ENCODE measurements at places on chromosomes 4 and X.

- no peak for DNase-seq
Measured at GRCh38 chr4:42078184-42078801, 74.2 kb downstream of the BEND4 start.

- no peak for DNase-seq
Measured at GRCh38 chr4:36211084-36211483, 33.2 kb downstream of the ARAP2 start.

GRCh38 chr4:22794732-22795131, 102.0 kb downstream of the GBA3 start:
- no peak for DNase-seq

DNA sequence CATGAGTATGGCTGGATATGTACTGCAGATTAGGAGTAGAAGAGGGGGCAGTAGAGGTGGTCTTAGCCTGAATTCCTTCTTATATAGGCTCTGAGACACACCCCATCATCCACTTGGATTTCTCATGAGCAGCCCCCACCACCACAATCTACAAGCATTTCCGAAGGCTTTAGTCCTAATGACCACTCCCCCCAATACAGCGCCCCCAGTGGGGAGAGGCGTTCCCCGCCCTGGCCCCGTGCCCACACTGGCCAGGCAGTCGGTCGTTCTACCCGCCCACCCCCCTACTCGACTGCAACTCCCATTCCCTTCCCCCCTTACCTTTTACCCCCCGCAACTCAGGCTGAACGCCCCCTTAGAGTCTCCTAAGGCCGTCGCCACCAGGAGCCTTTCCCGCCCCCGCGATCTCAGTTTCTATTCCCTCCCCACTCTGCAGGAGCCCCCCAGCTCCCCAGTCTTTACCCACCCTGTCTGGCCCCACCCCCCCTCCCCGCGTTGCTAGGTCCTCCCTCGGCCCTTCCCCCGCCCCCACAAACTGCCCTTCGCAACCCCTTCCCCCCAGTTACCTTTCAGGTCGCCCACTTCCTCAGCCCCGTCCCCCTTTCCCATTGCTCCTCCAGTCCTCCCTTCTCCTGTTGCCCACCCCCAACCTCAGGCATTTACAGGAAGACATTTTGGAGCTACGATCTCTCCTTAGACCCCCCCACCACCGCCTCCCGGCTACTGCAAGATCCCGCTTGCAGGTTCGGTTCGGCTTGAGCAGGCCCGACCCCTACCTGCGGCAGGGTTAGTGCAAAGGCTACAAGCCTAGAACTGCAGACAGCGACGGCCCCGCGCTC, 468 bp downstream of the ZMYM3 start:
- peak; percentile 22 for DNase-seq

DNA sequence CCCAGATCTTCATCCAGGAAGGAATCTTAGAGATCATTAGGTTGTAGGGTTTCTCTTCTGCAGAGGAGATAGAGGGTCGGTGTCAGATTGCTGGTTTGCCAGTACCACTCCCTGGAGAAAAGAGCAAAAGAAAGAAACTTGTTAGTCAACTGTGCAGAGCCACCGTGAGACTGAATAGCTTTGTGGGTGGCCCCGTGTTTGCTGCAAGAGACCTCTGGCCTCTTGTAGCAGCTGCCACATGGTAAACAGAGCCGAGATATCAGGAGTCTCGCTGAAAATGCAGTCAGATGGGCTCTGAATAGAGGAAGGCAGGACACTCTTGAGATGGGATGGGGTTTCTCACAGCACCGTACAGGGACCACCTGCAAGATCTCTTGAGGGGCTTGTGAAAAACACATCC, 149.7 kb downstream of the PTTG2 start:
- DNase-seq = no peak

DNA sequence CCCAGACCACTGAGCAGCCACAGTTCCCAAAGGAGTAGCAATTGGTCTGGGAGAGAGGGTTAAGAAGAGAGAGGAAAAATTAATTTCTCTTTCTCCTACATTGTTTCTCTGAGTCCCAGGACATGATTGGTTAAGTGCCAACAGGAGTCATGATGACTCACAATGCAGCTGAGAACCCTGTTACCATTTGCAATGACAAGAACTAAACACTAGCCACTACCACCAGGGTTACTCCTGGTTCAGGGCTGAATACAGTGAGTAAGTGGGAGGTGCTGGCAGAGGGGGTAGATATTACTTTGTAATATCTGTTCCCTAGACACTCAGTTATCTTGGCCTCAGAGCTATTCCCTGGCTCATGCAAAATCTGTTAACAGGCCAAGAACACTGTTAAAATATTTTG, 18.0 kb downstream of the ETDC start:
- no peak for DNase-seq

- no peak for DNase-seq
Measured at GRCh38 chr4:137881641-137882040, 349.3 kb upstream of the PCDH18 start.

DNA sequence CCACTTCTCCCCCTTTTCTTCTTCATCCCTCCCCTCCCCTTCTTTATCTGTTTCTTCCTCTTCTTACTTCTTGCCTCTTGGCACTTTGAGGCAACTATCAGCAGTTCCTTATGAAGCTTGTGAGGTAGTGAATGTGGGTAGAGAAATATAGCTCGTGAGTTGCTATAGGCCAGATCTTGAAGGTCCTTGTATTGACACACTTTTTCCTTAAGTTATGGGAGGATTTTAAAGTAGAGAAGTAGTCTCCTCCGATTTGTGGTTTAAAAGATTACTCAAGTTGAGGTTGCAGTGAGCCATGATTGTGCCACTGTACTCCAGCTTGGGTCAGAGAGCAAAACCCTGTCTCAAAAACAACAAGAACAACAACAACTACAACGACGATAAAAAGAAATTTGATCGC, 3.4 kb upstream of the RRAGB start:
- DNase-seq = no peak

- no peak for DNase-seq
Measured at GRCh38 chrX:21698272-21698671, 40.1 kb upstream of the KLHL34 start.

GRCh38 chr4:44354172-44354571, 94.4 kb downstream of the KCTD8 start:
- no peak for DNase-seq

DNA sequence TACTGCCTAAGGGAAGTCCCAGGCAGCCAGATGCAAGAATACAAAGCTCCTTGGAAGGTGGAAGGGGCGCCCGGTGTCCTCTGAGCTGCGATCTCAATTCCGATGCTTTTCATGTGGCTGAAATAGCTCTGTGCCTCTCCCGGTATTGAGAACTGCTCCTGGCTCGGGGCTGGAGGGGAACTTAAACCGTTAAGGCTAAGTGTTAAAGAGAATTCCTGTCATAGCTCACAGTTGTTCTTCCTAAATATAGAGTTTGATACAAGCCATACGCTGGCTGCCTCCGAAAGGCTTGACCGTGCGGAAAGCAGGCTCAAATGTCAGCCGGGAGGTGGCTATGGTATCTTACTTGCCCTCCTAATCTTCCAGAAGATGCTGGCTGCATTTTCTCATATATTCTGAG, at the start of gene SMPX:
Gene SMPX (minus strand): TSS at position 157 of the 400 bp plus-strand sequence. CDS start 3,826 bp downstream, outside the sequence.
- DNase-seq = no peak

- DNase-seq = no peak
Measured at GRCh38 chr4:107164962-107165475, 128.9 kb upstream of the DKK2 start.

- no peak for DNase-seq
Measured at GRCh38 chr4:90126805-90127204, 389 bp upstream of the CCSER1 start.

DNA sequence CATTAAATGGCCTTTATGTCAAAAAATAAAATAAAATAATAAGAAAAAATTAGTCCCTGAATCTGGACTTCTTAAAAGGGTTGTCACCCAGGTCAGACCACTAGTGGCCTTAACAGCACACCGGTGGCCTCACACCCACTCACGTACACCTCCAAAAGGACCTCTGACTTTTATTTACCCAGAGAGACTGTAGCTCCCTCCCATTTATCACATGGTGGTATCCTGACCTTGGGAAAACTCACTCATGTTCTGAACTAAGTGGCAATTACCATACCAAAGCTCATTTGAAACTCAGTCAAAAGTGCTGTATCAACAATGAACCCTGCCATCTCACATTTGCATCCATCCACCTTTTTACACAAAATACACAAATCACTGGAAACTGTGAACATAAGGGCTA, 53.1 kb upstream of the MAP3K15 start:
- no peak for DNase-seq

GRCh38 chrX:110745288-110745687, 50.3 kb downstream of the CHRDL1 start:
- no peak for DNase-seq

- peak; percentile 60 for DNase-seq
Measured at GRCh38 chrX:104136241-104137019, 20.4 kb downstream of the SLC25A53 start.

- no peak for DNase-seq
Measured at GRCh38 chr4:122045533-122045932, 93.7 kb upstream of the TRPC3 start.

DNA sequence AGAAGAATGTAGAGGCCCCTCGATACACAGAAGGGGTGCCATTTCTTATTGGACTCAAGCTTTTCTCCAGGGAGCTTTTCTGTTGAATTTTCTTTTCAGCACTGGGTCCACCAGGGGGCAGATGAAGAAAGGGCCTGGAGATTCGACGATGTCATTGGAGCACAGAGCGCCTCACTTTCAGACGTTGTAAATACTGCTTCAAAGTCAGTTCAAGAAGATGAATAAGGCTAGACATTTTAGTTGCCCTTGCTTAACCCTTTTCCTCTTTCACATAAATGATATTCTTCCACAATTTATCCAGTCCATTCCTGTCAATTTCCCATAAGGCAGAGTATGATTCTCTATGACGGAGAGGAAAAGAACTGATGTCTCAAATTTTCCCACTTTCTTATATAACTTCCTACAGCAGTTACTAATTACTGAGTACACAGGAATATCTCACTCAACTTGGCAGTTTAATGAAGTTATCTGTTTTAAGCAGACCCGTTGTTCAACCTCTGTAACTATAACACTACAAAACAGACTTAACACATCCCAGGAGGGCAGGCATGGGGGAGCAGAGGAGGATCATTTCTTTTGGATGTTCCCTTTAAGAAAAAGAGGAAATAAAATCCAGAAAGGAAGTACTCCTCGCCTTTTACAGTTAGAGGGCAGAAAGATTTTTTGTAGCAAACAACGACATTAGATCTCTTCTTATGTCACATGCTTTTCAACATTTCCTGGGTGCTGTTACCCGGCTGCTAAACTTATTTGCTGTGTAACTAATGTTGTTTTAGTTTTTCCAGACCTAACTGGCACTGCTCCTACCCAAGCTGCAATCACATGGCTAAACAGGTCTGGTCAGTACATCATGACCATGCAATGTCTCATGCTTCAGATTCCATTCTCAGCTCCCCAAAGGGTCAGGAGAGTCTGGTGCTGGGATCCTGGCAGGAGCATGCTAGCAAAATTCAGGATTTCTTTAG, 12.2 kb upstream of the CENPU start:
- peak; percentile 72 for DNase-seq

GRCh38 chr4:76177709-76178108, 29.5 kb upstream of the NUP54 start:
- no peak for DNase-seq

- DNase-seq = peak; percentile 11
Measured at GRCh38 chr4:82851885-82852750, 38.8 kb downstream of the SEC31A start.

DNA sequence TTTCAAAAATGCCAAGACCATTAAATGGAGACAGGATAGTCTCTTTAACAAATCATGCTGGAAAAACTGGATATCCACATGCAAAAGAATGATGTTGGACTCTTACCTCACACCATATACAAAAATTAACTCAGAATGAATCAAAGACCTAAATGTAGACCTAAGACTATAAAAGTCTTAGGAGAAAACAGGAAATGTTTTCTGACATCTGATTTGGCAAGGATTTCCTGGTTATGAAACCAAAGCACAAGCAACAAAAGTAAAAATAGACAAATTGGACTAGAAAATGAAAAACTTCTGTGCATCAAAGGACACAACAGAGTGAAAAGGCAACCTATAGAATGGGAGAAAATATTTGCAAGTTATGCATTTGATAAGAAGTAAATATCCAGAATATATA, 37.6 kb downstream of the ARFIP1 start:
- DNase-seq = no peak

DNA sequence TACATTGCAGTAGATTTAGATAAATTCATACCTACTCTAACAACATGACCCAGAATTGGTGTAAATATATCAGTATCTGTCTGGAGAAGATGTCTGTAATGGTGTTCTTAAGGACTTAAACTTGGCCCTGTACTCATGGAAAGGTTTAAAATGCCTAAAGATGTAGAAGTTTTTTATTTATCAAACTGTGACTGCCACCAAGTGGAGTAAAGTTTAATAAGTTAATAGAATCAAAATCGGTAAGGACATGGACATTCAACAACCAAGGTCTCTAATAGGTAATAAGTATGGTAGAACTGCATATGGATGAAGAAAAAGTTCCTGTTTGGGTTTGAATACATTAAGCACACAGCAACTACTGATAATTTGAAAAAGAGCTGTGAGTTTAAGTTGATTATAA, 474.0 kb upstream of the NDST3 start:
- DNase-seq = no peak

- DNase-seq = no peak
Measured at GRCh38 chr4:27326991-27327390, 466.4 kb downstream of the STIM2 start.

- no peak for DNase-seq
Measured at GRCh38 chr4:141473952-141474351, 162.4 kb upstream of the IL15 start.

DNA sequence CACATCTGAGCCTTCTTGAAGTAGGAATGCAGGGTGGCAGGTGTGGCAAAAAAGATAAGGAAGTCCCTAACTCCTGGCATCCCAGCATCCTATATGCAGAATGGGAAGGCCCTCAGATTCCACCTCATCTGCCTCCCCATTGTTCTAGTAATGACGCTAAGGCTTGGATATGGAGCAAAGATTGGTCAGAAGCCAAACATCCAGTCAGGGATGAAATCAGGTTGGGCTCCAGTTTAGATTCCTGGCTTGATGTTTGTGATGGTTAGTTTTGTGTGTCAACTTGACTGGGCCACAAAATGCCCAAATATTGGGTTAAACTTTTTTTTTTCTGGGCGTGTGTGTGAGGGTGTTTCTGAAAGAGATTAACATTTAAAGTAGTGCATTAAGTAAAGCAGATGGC, 39.6 kb upstream of the MAGEA4 start:
- DNase-seq = no peak

- no peak for DNase-seq
Measured at GRCh38 chr4:172822331-172822730, 346.3 kb upstream of the GALNT7 start.

DNA sequence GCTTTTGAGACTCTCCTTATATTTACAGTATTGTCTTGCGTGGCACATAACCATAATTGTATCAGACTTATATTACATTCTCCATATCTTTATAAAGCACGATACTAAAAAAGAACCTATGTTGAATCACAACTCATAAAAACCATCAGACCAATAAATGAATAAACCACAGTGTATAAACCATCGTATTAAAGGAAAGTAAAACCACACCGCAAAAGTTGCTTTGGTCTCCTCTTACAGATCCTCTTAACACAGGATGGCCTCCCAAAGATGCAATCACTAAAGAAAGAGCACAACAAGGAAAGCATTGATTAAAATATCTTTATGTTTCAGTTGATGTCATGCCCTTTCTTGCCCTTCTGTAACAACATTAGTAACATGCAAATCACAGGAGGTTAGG, 437.9 kb downstream of the AFF2 start:
- no peak for DNase-seq

- DNase-seq = peak; percentile 14
Measured at GRCh38 chr4:109359040-109359646, 56.7 kb upstream of the COL25A1 start.

- DNase-seq = peak; percentile 55
Measured at GRCh38 chr4:10108818-10109783, 7.5 kb downstream of the WDR1 start.

All from CD4-positive, alpha-beta T cell treated with Interleukin-6 at 100 ng/mL for 8 hours (primary cell).